Fibroblast of the aortic adventitia (primary cell): ENCODE measurements at places on chromosomes 4 and X. TPM values are rescaled to one million over a fixed set of nuclear protein-coding genes. Genes with fewer than 3 reads are reported as not detected.

The FGFR3 gene
- total RNA-seq: 0.33 and 0.45 TPM in 2 replicates

The USP38 gene
- total RNA-seq: 23.5 and 28.8 TPM in 2 replicates

The PNMA6A gene
- total RNA-seq: 1.3 and 14.9 TPM in 2 replicates

The AREG gene
- total RNA-seq: 0.54 TPM in 1 of 2 replicates, not detected in the other

The MEPE gene
- total RNA-seq: not detected in 2 replicates

The APLN gene
- total RNA-seq: 0.54 and 3.8 TPM in 2 replicates

The SRPX2 gene
- 22.0 and 26.8 TPM in 2 replicates for total RNA-seq

The TADA2B gene
- total RNA-seq: 5.6 and 11.5 TPM in 2 replicates

The SERTM2 gene
- total RNA-seq: not detected in 2 replicates

The CSAG1 gene
- not detected in 2 replicates for total RNA-seq

GRCh38 chr4:79181190-79181589 is 144.7 kb downstream of the NAA11 start:
- DNase-seq: no peak

DNA sequence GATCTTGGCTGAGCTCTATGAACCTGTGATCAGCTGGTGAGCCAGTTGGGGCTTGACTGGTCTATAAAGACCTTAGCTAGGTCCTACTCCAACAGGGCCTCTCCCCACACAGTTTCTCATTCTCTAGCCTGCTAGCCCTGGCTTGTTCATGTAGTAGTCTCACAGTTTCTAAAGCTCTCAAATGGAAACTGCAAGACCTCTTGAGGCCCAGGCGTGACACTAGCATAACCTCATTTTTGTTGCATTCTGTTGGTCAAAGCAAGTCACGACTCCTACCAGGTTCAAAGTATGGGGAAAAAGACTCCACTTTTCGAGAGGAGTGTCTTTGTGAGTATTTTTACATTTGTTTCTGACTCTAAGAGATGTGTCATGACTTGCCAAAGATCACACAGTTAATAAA is 50.9 kb downstream of the CEP44 start:
- DNase-seq: no peak

DNA sequence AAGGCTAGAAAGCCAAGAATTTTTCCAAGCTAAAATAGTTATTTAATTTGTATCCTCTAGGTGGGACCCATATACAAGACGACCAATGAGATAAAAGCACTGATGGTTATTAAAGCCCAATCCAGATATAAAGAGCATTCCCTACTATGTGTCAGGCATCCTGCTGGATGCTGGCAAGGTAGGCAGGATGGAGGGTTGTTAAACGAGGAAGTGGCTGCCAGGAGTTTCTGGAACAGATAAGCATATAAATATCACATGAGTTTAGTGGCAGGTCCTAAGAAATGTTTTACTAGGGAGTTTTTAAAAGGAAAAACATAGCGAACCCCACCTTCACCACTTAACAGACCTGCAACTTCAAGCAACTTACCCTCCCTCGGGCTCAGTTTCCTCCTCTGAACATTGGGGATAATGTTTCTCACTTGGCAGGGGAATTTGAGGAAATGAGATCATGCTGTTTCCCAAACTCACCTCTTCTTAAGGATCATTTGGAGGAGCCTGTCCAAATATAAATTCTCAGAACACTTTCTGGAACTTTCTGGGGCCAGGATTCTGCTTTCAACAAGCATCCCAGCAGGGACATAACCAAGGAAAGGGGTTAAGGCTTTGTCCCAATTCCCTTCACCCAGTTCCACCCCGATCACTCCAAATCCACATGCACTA is 94.3 kb upstream of the LDB2 start:
- no peak for DNase-seq

DNA sequence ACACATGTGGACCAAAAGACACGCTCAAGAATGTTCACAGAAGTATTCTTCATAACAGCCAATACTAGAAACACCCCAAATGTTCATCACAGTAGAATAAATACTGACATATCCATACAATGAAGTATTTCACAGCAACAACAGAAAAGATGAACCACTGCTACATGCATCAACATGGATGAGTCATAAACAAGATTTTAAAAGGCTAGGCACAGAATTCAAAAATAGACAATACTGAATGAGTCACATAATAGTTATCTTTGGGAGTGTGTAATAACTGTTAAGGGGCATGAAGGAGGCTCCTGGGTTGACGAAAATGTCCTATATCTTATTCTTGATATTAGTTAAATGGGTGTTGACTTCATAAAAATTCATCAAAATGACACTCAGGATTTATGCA is 43.5 kb downstream of the CLOCK start:
- peak; percentile 63 for DNase-seq

DNA sequence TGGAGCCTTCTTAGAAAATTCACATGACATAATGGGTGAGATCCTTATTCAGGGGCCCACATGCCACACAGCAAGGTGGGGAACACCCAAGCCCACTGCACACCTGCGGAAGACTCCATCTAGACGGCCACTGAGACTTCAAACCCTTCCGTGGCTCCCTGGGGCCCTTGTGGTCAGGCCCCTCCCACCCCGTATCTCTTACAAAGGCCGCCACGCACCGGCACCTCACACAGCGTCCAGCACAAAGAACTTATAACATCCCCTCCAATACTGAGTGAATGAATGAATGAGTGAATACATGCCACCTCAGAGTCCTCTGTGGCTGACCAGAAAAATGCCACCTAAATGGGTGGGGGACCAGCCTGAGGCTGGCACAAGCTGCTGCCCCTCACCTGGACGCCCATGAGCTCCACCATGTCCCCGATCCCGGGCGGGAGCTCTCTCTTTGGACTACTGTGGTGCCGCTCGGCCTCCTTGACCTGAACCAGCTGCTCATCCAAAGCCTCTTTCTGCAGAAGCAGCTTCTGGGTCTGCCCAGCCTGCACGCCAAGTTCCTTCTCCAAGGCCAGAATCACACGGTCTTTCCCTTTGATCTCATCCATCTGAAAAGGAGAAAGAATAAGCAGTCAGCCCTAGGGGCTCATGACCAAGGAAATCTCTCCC is 66.9 kb upstream of the C4orf50 start:
- DNase-seq: no peak

DNA sequence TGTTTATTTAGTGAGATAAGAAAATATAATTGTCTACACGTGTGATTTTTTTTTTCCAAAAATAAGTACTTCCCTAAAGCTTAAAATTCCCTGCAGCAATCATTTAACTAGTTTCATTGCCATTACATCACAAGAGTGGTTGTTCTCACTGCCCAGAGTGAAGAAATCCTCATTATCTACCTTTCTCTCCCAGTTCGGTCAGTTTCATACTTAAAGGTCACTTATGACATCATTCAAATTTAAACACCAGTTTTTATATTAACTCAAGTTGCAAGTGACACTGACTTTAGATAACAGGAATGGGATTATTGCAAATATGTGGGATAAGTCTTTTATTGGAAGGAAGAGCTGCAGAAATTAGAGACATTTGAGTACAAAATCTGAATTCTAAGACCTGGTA is 1699.8 kb upstream of the IGFBP7 start:
- no peak for DNase-seq

DNA sequence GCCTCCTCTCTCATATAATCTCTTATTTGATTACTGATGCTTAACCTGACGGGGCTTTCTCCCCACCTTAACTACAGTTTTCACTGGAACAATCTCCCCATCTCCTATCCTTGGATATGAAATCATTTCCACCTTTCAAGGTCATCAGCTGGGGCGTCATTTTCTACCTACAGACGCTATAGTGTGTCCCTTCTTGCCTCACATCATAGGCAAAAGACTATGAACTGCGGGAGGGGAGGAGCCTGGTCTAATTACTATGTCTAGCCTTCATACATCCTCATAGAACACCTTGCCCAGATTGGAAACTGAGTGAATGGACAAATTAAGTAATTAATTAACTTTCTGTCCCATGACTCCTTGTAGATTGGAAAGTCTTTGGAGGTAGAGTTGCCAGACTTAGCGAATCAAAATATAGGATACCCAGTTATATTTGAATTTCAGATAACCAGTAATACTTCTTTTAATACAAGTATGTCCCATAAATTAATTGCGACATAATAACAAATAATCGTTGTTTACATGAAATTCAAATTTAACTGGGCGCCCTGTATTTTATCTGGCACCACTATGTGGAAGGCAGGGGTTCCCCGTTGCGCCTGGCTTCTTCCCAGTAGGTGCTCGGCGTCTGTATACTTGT is 752 bp upstream of the ATP6AP2 start:
- no peak for DNase-seq

DNA sequence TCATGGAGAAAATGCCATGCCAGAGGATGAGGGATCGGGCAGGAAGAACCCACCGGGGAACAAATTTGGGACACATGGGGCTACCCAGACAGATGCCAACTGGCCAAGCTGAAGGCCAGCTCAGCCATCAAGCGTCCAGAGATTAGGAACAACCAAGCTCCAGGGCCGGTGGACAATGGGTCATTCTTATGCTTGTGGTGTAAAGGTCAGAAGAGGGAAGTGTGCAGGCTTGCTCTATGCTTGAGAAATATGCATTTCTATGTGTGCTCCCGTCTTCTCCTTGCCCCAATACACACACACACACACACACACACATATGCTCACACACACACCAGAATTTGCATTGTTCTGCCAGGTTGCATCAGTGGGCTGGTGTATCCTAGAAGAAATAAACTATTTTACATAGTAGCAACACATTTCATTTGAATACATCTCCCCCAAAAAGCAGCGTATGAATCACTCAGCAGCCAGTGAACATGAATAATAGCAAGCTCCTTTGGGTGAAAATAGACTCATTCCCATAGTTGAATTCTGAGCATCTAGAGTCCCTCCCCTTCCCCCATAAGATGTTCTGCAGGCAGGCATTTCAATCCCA is 201.9 kb upstream of the PPARGC1A start:
- no peak for DNase-seq

DNA sequence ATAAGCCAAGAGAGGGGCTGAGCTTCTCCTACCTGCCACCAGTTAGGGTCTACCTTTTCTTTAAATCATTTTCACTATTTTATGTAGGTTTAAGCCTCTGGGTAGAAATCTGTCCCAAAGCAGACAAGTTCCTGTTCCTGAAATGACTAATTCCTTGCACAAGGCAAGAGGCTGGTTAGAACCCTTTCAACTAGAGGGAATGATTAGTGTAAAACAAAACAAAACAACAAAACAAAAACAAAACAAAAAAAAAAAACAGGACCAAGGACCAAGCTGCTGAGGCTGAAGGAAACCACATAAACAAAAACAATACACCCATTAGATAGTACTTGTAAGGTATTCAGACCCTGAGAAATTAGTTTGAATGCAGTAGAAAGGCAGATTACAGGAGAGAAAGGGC is 62.7 kb downstream of the MAML3 start:
- no peak for DNase-seq

- DNase-seq: no peak
Measured at GRCh38 chrX:144715337-144715736, 532.0 kb upstream of the SPANXN1 start.

- DNase-seq: no peak
Measured at GRCh38 chr4:111807576-111807975, 337.7 kb upstream of the FAM241A start.

DNA sequence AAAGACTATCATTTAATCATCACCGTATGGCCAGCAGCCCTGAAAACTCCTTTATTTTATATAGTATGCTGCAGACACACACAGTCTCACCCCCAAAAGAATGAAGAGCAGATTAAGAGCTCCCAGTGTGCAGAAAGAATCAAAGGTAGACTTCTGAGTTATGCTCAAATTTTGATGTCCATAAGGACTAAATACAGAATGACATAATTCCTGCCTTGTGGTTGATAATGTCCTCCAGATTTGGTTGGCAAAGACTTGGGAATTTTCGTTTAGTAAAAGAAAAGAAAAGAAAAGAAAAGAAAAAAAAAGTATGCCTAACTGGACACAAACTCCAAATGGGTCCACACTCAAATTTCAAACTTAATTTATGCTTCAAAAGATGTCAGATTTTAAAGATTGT is 118.1 kb upstream of the PLAC1 start:
- no peak for DNase-seq

DNA sequence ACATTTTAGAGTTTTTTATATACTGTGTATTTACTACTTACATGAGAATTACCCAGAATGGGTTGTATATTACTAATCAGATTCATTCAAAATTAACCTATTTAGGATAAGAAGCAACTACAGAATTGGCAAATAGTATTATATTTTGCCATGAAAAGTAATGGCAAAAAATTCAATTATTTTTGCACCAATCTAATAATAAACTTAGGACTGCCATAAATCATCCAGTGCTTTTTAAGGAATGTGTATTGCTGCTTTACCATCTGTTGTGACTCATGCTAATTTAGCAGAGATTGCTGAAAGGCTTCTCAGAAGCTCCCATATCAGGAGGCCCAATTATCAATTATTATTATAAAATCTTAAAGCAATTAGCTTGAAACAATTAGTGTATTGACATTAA is 24.0 kb downstream of the NPY2R start:
- no peak for DNase-seq

DNA sequence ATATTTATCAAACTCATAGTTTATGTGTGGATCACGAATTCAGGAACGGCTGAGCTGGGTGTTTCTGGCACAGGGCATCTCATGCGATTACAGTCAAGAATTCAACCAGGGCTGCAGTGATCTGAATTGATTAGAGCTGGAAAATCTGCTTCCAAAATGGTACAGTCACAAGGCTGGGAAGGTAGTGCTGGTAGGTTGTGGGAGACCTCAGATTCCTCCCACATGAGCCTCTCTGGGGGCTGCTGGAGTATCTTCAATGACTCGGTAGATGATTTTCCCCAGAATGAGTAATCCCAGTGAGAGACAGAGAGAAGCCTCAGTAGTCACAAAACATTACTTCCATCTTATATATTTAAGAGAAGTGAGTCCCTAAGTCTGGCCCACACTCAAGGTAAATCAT is 36.2 kb upstream of the PRDX4 start:
- no peak for DNase-seq

GRCh38 chr4:46386570-46386969 is 3.4 kb downstream of the GABRA2 start:
- no peak for DNase-seq

GRCh38 chr4:139890816-139891215 is 225.2 kb downstream of the MGST2 start:
- peak; percentile 80 for DNase-seq

- no peak for DNase-seq
Measured at GRCh38 chrX:114581528-114582263, 2.2 kb upstream of the HTR2C start.

DNA sequence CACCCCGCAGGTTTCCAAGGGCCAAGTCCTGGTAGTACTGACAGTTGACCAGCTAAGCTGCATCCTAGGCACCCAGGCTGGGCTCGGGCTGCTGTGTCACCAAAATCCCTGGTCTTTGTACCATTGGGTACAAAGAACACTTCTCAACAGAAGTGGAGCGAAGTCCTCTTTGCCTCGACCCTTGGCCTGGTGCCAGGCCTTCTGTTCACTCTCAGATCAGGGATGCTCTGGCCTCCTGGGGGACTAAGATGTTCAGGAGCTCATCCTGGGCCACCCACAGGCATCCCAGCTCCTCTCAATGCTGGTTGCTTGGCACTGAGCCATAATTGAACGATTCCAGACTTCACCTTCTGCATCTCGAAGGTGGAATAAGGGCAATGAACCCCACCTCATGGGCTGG is 13.8 kb upstream of the SLC2A9 start:
- no peak for DNase-seq

DNA sequence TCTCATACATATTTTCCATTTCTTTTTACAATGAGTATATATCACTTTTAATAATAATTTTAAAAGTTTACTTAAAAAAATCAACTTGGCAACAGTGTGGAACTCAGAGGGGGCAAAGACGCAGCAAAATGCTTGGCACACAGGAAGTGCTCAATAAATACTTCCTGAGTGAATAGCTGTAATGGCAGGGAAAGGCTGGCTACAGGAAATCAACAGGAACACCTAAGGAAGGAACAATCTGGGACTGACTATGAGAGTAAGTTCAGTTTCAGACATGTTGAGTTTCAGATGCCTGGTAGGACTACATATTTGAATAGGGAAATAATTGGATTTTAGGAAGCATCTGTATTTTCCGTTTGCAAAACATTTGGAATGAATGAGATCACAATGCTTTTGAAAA is 137.6 kb downstream of the SCLT1 start:
- DNase-seq: no peak
